ENCODE measurements at places on chromosomes 6 and 20.

DNA sequence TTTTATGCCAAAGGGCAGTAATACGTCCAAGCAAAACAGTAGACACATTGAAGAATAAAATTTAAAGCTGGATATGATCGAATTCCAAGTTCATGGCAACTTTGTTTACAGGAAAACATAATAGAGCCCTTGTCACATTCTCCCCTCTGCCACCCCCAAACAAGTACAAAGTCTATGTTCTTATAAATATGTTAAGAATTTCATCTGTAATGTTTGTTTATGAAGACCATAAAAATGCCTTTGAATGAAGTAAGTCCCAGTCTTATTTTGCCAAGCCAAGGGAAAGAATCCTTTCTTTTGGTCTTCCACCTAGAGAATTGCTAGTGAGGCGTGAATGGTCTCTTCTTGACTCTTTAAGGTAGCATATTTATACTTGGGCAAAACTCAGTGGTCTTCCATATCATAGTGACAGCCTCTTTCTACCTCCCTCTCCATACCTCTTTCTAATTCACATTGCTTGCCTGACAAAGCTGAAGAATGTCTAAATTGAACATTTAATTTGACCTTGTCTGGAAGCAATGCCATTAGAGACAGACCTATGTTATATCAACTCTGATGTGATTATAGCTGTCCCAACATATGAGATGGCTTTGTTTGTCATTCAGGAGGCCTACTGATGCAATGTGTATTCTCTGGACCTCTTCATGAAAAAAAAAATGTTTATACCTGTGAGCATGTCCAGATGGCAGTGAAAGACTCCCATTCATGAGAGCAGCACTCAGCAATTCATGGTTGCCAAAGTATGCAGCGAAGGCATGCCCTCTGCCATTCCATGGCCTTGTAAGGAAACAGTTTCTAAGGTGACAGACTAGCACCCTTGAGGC, 70.6 kb upstream of the CCN2 start:
- DNase-seq, result no peak

DNA sequence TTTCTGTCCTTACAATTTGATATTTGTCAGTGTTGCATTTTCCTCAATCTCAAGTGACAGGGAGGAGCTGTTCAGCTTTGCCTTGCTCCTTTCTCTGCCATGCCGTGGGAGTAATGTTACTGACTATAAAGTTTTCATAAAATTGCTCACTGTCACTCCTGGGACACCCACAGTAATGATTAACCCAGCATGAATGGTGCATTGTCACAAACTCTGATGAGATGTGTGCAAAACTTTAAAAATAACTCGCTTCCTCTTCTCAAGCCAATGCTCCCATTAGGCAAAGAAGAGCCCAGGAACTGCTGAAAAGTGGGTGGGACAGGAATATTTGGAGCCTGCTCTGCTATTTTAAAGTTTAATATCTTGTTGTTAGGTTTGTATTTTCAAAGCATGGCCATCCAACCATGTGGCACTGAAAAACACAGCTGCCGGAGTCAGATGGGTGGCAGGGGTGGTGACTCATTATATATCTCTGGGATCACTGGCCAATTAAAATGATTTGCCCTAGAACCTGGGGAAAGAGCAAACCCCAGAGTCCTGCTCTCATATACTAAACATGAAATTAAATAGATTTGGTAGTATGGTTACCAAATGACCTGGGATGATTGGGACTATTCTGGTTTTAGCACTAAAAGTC, 260.1 kb downstream of the BTBD3 start:
- no peak for DNase-seq

- DNase-seq, result no peak
Observed at GRCh38 chr6:157335829-157336228, 12.5 kb upstream of the TMEM242 start.

DNA sequence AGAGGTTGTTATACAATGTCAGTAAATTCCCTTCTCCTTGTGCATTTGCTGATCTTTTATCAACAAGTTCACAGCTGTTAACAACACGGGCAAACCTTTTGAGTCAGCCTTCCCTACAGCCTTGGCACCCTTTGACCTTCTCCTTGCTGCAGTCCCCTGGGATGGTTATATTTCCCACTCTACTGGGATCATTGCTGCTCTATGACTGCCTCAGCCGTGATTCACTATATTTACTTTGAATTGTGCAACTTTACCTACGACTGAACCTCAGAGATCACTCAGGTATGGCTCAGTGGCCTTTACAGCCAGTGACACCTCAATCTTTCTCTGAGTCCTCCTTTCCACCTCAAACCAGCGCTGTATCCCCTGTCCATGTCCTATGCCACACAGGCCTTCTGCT, 1293.3 kb downstream of the EPHA7 start:
- DNase-seq, result no peak

GRCh38 chr20:48621376-48622078, 206.3 kb downstream of the PREX1 start:
- no peak for DNase-seq

All from stimulated activated CD8-positive, alpha-beta memory T cell treated with anti-CD3 and anti-CD28 coated beads, Interleukin-15, amount 100 ng/mL, for 24 hours (primary cell).